H4 (cell line): ENCODE measurements at places on chromosomes 1 and 21. TPM values are rescaled to one million over a fixed set of nuclear protein-coding genes. Genes with fewer than 3 reads are reported as not detected.

EXTL1 gene
- total RNA-seq = not detected in 2 replicates

MMP23B gene
- total RNA-seq = not detected in 2 replicates

CYP4Z1 gene
- not detected in 2 replicates for total RNA-seq

PIGK gene
- 45.9 and 62.9 TPM in 2 replicates for total RNA-seq

PGLYRP4 gene
- not detected in 2 replicates for total RNA-seq

LTN1 gene
- 15.5 and 20.1 TPM in 2 replicates for total RNA-seq

RGS16 gene
- 0.04 TPM in 1 of 2 replicates, not detected in the other for total RNA-seq

RLF gene
- 10.0 and 12.7 TPM in 2 replicates for total RNA-seq

S100A7A gene
- total RNA-seq = not detected in 2 replicates

STIL gene
- 34.3 and 44.2 TPM in 2 replicates for total RNA-seq

KIF21B gene
- 2.1 and 2.4 TPM in 2 replicates for total RNA-seq

EDN2 gene
- 0.50 TPM in 1 of 2 replicates, not detected in the other for total RNA-seq

SLC30A10 gene
- not detected in 2 replicates for total RNA-seq

ELOVL1 gene
- 120 and 138 TPM in 2 replicates for total RNA-seq

STPG1 gene
- 1.9 and 3.0 TPM in 2 replicates for total RNA-seq

PTPRF gene
- 8.5 and 11.6 TPM in 2 replicates for total RNA-seq

PTPRU gene
- 16.2 and 18.3 TPM in 2 replicates for total RNA-seq

SLC35F3 gene
- not detected in 2 replicates for total RNA-seq

PRMT6 gene
- 21.3 and 24.5 TPM in 2 replicates for total RNA-seq

EYA3 gene
- 8.2 and 9.2 TPM in 2 replicates for total RNA-seq

FAM177B gene
- not detected in 2 replicates for total RNA-seq

SLC9C2 gene
- total RNA-seq = not detected in 2 replicates
